Urinary bladder (tissue), 4 donors: ENCODE measurements at places on chromosomes 12 and 14.
A peak's percentile ranks its signal among the peaks of the same experiment; 100 is the strongest.

- DNase-seq: no peak
These were observed 177.0 kb downstream of the ALX1 start for GRCh38 chr12:85457016-85457415.

- no peak for DNase-seq
These were observed 90.4 kb upstream of the DYNC1H1 start for GRCh38 chr14:101873991-101874390.

- DNase-seq: no peak
These were observed 30.4 kb upstream of the DACT1 start for GRCh38 chr14:58607131-58607951.

DNA sequence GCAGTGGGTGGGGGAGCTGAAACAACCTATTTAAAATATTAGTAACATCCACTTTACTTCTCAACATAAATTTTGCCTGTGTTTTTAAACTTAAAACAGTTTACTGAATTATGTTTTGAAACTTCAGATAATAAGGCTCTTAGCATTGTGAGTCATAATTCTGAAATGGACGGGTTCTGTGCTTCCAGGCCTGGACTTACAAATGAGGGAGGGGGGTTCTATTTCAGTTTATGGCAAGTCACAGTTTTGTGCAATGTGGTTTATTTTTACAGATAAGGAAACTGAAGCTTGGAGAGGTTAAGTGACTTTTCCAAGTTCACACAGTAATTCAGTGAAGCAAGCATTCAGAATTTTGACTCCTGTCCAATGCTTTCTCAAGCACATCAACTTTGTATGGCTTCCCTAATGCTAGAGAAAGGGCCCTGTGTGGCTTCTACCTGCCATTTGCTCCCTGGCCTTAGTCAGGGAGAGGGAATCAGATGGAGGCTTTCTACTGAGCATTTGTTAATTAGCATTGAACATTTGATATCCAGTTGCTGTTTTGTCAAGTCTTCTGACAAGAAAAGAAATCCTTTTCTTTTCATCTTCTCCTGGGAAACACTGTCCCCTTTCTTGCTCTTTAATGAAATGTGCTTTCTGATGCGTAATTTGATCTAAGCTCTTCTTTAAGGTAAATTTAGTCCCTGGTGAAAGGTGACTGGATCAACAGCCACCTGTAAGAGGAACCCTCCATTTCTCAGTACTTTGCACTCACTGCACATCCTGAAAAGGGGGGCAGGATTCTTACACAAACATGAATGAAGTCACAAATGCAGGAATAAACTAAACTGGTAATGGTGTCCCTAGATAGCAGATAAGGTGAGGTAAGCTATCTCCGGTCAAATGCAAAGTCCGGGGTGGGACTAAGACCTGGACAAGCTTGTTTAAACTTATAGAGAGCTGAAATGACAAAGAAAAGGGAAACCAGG lies 2.5 kb upstream of the SALL2 start:
- no peak for DNase-seq

DNA sequence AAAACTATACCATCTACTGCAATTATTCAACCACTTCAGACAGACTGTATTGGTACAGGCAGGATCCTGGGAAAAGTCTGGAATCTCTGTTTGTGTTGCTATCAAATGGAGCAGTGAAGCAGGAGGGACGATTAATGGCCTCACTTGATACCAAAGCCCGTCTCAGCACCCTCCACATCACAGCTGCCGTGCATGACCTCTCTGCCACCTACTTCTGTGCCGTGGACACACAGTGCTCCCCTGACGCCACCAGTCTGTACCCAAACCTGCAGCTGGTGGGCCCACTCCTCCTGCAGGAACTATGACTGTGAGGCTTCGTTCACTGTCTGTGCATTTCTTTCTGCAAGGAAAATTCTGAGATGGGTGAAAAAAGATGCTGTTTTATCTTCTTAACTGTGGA lies 284.7 kb downstream of the DAD1 start:
- DNase-seq: no peak

GRCh38 chr12:31118347-31119191 lies 44.9 kb downstream of the DDX11 start:
- peak; percentile 25 for DNase-seq

DNA sequence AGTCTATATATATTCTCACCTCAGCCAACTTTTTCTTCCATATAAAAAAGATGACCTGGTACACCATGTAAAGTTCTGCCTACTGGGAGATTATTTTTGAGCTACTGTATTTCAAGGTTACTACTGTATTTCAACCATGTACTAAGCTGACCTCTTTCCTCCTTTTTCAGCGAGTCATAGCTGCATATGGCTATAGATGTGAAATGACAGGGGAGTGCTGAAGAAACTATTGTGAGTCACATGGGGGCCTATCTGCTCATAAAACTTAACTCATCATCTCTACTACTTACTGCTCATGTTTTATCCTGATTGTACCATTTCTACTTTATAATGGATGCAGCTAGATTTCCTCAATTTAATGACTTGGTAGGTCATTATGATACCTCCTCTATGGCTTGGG lies 571.4 kb upstream of the ATP2B1 start:
- no peak for DNase-seq

GRCh38 chr12:113932381-113933196 lies 33.5 kb downstream of the RBM19 start:
- no peak for DNase-seq

DNA sequence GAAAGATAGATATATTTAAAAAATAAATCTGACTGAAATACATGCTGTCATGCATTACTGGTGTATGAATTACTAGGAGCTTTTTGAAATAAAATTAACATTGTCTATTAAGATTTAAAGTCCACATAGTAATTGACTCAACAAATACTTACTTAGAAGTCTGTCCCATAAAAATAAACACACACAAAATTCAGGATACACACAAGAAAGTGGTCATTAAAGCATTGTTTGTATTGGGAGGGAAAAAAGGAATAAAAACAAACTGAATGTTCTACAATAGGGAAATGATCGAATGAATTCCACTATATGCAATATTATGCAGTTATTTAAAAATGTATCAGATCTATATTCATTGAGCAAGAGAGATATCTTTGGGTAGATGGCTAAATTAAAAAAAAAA lies 118.9 kb downstream of the SLC38A1 start:
- DNase-seq: no peak

- DNase-seq: no peak
These were observed 4.8 kb downstream of the NR4A1 start for GRCh38 chr12:52055731-52056711.

DNA sequence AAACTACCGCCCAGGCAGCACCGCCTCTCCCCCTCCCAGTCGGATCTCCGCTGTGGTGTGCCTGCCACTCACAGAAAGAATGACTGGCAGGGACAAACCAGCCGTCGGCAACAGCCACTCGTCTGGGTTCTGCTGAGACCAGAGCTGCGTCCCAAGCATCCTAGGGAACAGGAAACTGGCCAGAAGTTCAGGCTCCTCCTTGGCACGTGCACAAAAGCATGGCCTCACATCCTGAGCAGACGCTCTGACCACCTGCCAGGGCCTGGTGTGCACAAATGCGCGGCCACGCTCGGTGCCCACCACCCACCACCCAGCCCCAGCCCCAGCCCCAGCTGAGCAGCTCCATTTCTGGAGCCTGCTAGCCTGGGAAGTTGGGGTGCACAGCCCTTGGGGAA lies 214.8 kb downstream of the DPF3 start:
- DNase-seq: no peak

DNA sequence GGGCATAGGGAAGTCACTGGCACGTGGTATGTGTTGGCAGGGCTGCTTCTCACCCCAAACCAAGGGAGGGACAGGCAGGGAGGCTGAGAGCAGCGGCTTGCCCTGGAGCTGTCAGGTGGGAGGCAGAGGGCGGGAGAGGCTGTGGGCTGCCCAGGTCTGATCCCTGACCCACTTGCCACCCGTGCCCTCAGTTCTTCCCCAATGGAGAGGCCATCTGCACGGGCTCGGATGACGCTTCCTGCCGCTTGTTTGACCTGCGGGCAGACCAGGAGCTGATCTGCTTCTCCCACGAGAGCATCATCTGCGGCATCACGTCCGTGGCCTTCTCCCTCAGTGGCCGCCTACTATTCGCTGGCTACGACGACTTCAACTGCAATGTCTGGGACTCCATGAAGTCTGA lies 4.7 kb downstream of the GNB3 start:
- no peak for DNase-seq

DNA sequence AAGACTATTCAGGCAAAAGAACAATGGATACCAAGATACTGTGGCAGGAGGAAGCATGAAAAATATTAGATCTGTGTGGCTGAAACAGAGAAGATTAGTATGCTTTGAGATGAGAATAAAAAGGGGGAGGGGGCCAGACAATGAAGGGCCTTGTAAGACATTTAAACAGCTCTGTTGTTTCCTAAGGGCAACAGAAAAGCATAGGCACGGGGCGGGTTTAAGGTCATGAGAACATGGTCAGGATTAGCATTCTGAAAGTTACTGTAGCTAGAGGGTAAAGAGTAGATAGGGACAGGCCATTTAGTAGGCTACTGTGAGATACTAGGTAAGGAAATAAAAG lies 18.6 kb downstream of the INTS13 start:
- no peak for DNase-seq

DNA sequence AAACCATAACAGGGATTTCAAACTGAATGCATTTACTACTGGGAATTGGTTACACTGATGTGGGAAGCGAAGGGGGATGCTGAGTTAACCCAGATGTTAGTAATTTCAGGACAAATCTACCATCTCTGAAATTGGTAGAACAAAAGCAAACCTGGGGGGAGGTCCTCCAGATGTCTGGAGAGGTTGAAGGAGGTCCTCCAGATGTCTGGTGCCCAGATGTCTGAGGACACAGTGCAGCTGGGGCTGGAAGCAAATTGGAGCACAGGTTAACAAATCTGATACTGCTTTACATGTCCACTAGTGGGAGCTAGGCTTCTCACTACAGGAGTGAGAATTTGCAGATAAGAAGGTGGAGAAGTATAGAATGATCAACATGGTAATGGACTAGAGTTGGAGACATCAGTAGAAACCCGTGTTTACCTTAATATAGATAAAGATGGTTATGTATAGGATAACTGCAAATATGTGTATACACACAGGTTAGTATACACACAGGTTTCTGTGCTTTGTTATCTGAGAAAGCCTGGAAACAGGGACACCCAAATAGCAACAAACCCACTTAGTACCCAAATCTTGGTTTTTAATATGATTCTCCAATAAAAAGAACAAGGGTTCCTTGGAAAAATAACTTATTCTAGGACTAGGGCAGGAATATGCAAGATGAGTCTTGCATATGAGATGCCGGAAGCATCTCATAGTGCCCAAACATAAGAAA lies 162.5 kb downstream of the C12orf50 start:
- no peak for DNase-seq

GRCh38 chr14:99255621-99256482 lies 16.1 kb downstream of the BCL11B start:
- DNase-seq: no peak

DNA sequence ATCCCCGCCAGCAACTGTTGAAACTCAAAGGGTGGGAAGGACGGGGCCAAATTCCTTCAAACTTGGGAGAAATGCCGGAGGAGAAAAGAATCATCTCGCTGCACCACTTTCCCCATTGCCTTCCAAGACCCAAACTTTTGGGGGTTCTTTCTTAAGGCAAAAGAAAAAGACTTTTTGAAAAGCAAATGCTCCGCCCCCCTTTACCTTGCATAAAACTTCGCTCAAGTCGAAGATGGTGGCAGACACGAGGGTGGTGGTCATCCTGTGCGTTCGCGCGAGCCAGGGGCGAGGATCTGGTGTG lies 239 bp downstream of the ZFP36L1 start:
- no peak for DNase-seq

DNA sequence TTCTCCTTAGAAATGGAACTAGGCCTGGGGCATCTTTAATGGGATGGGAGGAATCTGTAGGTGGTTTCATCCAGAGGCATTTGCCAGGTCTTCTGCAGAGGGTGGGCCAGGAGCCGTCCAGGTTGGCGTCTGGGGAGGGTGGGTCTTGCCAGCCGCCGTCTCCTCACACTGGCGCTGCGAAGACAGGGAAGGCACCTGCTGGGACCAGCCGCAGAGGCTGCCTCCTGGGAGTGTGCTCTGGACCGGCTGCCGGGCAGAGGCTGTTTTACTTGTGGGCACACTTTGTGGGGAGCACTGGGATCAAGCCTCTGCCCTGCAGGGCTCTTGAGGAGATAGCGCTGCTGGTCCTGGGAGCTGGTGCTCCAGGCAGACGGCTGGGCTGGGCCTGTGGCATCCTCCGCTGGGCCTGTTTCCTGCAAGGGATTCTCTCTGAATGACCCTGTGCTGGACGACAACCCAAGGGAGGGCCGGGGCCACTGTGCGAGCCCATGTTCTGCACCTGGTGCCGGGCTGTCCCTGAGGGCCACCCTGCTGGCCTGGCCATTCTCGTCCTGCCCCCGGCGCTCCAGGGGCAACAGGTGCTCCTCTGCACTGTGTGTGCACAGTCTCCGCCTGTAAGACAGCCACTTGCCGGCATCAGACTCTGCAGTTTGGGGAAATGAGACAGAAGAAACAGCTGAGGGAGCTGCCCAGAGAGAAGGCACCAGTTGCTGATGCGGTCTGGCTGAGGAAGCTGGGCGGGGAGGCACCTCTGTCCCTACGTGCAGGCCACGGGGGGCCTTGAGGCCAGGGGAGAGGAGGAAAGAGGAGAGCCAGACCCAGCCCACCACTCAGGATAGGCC lies 10.0 kb upstream of the TEX22 start:
- DNase-seq: no peak

GRCh38 chr12:1797011-1797901 lies 23.1 kb upstream of the LRTM2 start:
- DNase-seq: no peak

DNA sequence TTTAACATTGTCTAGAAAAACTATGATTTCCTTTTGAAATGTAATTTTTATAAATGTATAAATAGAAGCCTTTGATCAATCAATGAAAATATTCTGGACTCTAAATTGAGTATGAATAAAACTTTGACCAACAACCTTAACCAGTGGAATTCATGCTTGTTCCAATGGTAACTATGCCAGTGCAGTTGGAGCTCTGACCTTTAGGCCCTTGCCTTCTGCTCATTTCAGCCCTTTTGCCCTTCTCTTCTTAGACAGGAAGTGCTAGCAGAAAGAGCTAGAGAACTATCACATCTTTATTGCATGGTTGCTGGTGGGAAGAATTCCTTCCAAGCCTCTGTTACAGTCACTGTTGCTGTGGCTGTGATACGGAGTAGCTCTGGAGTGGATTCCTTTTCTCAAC lies 39.7 kb downstream of the TTC8 start:
- no peak for DNase-seq

- DNase-seq: no peak
These were observed 151.1 kb downstream of the CEP83 start for GRCh38 chr12:94308612-94309011.

DNA sequence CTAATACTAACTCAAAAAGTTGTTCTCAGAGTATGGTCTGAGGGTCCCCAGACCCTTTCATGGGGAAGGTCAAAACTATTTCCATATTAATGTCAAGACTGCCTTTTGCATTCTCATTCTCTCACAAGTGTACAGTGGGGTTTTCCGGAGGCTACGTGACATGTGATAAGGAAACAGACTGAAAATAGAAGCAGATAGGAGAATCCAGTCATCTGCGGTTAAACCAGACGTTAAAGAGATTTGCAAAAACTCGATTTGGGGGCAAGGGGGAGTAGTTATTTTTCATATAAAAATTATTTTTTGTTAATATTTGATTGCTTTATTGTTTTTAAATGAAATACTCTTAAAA lies 1.0 kb upstream of the NAP1L1 start:
- no peak for DNase-seq

GRCh38 chr12:68352067-68352466 lies 19.9 kb upstream of the MDM1 start:
- no peak for DNase-seq

- DNase-seq: no peak
These were observed 31.0 kb downstream of the RTL1 start for GRCh38 chr14:100872259-100873095.
